ENCODE measurements at places on chromosomes 4 and X. TPM values are rescaled to one million over a fixed set of nuclear protein-coding genes. Genes with fewer than 3 reads are reported as not detected.

GRCh38 chrX:147072747-147073146 lies 258.2 kb upstream of the CXorf51A start:
- no peaks in the 10 kb centered on the region for H3K27me3 ChIP-seq
- H3K4me3 ChIP-seq: no peak overlapping the region
- no peak overlapping the region for H3K27ac ChIP-seq
- DNase-seq: no peak
- no peaks in the 10 kb centered on the region for H3K36me3 ChIP-seq

GRCh38 chr4:26839534-26839951 lies 21.1 kb upstream of the STIM2 start:
- H3K27ac ChIP-seq: no peak overlapping the region
- H3K4me1 ChIP-seq: peaks cover 12% of the 10 kb centered on the region
- H3K36me3 ChIP-seq: no peaks in the 10 kb centered on the region
- no peak overlapping the region for H3K4me3 ChIP-seq
- no peaks in the 10 kb centered on the region for H3K27me3 ChIP-seq

- H3K36me3 ChIP-seq: no peaks in the 10 kb centered on the region
- no peaks in the 10 kb centered on the region for H3K27me3 ChIP-seq
- no peak overlapping the region for H3K27ac ChIP-seq
Observed at GRCh38 chr4:105710678-105711077, 2.1 kb downstream of the GSTCD start.

- no peaks in the 10 kb centered on the region for H3K36me3 ChIP-seq
- no peaks in the 10 kb centered on the region for H3K27me3 ChIP-seq
- DNase-seq: no peak
Observed at GRCh38 chr4:131054489-131055019, 1958.6 kb downstream of the C4orf33 start.

DNA sequence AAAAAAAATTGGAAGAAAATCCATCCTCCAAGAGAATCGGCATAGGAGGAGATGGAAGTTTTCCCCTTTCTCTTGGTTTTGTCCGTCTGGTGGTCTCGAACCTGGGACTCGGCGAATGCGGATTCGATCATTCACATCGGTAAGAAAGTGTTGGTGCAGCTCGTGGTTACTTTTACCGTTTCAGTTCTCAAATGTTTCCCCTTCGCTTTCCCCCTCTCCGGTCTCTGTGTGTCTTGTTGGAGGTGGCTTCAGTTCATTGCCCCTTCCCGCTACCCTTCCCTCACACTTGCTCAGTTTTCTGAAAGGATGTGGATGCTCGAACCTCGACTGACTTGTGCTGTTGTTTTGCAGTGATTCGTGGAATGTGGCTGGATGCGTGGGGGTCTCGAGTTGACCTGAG lies 840 bp downstream of the GRID2 start:
- peaks cover 64% of the 10 kb centered on the region for H3K27me3 ChIP-seq
- peak overlapping the region; percentile 67 for H3K4me3 ChIP-seq
- no peak overlapping the region for H3K27ac ChIP-seq
- H3K4me1 ChIP-seq: peaks cover 29% of the 10 kb centered on the region

DNA sequence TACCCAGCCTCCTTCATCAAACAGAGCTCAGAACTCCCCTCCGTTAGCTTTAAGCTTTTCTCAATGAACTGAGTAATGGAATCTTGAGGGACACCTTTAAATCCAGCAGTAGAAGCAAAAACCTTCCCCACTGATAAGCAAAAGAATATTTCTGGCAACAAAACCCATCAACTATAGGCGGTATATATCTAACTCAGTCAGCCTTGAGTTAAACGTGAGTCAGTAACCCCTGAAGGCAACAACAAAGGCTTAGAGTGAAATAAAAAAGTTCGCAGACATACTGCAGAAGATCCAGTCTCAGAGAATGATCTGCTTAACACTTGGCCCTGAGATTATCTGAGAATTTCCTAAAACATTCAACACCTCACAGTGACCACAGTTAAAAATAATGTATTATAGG lies 77.2 kb downstream of the DMD start:
- no peaks in the 10 kb centered on the region for H3K27me3 ChIP-seq
- no peak overlapping the region for H3K4me3 ChIP-seq
- no peak overlapping the region for H3K27ac ChIP-seq

- H3K27me3 ChIP-seq: no peaks in the 10 kb centered on the region
- H3K27ac ChIP-seq: peak overlapping the region; percentile 93
- peaks cover 49% of the 10 kb centered on the region for H3K4me1 ChIP-seq
- no peak for DNase-seq
- H3K36me3 ChIP-seq: no peaks in the 10 kb centered on the region
- H3K4me3 ChIP-seq: no peak overlapping the region
Observed at GRCh38 chr4:88297212-88297516, 12.8 kb upstream of the PPM1K start.

DNA sequence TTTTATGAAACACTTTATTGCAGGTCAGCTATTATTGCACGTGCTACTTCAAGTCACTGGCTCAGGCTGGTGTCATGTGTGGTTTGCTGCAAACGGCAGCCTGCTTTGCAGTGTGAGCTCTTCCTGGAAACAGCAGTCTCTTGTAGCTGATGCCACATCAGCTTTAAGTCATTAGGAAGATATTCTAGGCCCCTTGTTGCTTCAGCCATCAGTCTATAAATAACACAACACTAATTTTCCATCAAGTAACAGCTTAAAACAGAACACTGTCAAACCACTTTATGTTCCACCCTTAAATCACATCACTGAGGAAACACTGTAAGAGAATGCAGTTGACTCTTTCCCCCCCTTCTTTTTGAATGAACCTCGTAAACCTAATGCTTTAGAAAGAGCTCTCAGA lies 93.8 kb downstream of the GATB start:
- H3K36me3 ChIP-seq: peaks cover 6% of the 10 kb centered on the region
- no peak overlapping the region for H3K4me3 ChIP-seq
- no peaks in the 10 kb centered on the region for H3K27me3 ChIP-seq
- DNase-seq: no peak
- H3K27ac ChIP-seq: no peak overlapping the region

DNA sequence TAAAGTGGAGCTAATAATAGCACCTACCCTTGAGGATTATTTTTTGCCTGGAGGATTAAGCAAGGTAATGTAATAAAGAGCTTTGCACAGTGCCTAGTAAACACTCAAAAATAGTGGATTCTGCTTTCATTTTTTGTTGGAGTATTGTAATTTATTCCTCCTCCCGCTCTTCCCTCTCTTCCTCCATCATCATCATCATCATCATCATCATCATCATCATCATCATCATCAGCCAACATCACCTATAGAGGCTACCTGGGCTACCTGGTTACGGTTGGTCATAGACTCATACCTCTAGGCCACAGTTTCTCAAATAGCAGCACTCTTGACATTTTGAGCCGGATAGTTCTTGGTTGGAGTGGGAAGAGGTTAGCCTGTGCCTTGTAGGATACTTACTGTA lies 126.9 kb upstream of the TEX13A start:
- H3K27me3 ChIP-seq: no peaks in the 10 kb centered on the region
- no peak for DNase-seq
- no peak overlapping the region for H3K4me3 ChIP-seq
- no peak overlapping the region for H3K27ac ChIP-seq

GRCh38 chr4:17958181-17958580 lies 63.4 kb downstream of the LCORL start:
- no peak for DNase-seq
- no peaks in the 10 kb centered on the region for H3K27me3 ChIP-seq
- H3K4me1 ChIP-seq: no peaks in the 10 kb centered on the region
- H3K4me3 ChIP-seq: no peak overlapping the region
- no peak overlapping the region for H3K27ac ChIP-seq

- DNase-seq: no peak
- H3K27ac ChIP-seq: peak overlapping the region; percentile 90
- peaks cover 37% of the 10 kb centered on the region for H3K4me1 ChIP-seq
- peak overlapping the region; percentile 73 for H3K4me3 ChIP-seq
- H3K27me3 ChIP-seq: no peaks in the 10 kb centered on the region
Observed at GRCh38 chr4:87392183-87392582, 1.2 kb upstream of the HSD17B11 start.

DNA sequence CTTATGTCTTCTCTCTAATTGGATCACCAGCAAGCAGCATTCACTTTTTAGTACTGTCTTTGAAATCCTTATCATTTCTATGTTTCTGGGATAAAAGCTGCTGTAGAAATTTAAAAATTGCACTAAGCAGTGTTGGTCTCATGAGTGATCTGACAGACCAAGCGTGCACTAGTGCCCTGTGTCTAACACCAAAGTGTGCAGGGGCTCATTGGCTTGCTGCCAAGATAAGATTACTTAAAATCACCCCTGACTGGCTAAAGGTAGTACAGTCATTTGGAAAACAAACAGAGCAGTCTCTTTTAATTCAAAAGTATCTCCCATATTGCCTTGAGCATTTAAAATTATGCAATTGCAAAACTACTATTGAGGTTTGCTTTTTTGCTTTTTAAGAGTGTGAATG lies 304.6 kb downstream of the ARAP2 start:
- no peaks in the 10 kb centered on the region for H3K27me3 ChIP-seq
- no peak for DNase-seq
- no peak overlapping the region for H3K4me3 ChIP-seq
- H3K27ac ChIP-seq: no peak overlapping the region

- H3K4me1 ChIP-seq: no peaks in the 10 kb centered on the region
- no peak overlapping the region for H3K27ac ChIP-seq
- H3K36me3 ChIP-seq: no peaks in the 10 kb centered on the region
Observed at GRCh38 chrX:96776966-96777365, 92.3 kb downstream of the DIAPH2 start.

DNA sequence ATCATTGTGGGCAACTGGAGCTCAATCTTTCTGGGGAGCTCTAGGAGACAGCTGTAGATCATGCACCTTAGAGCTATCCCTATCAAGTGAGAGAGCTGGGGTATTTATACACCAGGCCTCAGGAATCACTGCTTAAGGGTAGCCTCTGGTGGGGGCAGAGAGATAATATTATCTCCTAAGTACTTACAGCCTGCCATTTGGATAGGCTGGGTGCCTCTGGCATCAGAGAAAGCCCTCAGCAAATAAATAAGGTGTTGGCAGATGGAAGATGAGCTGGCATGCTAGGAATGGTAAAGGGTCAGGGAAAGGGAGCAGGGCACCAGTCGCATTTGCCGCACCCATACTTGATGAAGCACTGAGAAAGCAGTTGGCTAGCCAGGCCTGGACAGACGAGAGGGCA lies 75.9 kb downstream of the HCCS start:
- H3K4me1 ChIP-seq: no peaks in the 10 kb centered on the region
- no peaks in the 10 kb centered on the region for H3K36me3 ChIP-seq
- no peak overlapping the region for H3K27ac ChIP-seq
- no peak for DNase-seq
- H3K4me3 ChIP-seq: no peak overlapping the region
- no peaks in the 10 kb centered on the region for H3K27me3 ChIP-seq

DNA sequence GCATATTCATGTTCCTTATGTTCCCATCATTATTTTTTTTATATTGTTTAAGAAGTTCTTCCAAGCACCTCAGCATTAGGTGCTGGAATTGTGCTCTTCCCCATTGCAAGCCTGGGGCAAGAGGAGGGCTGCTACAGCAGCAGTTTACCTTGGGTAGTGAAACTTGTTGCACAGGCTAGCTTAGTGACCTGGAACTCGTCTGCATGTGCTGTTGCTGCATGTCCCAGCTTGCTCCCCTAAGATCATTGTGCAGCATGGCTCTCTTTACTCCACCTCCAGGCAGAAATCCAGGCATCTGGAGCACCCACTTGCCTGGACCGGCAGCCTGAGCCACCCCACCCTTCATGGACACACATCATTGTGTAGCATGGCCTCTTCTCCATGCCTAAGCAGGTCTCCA lies 776.0 kb downstream of the GLUD2 start:
- H3K27me3 ChIP-seq: no peaks in the 10 kb centered on the region
- H3K27ac ChIP-seq: no peak overlapping the region
- no peak overlapping the region for H3K4me3 ChIP-seq
- H3K4me1 ChIP-seq: no peaks in the 10 kb centered on the region
- DNase-seq: no peak
- no peaks in the 10 kb centered on the region for H3K36me3 ChIP-seq

DNA sequence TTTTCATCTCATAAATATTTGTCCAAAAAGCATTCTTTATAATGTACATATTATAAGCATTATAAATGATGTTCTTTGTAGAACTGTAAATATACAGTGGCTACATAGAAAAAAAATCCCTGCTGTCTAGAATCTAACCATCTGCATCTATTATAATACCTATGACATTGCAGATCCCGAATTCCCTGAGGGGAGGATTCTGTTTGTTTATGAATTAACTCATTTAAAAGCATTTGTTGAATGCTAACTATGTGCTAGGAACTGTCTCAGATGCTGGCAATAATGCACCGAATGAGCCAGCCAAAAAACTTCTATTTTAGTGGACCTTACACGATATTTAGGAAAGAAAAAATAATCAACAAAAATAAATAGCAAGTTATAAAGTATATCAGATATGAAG lies 189.6 kb downstream of the PACRGL start:
- no peaks in the 10 kb centered on the region for H3K27me3 ChIP-seq
- no peak overlapping the region for H3K4me3 ChIP-seq
- no peaks in the 10 kb centered on the region for H3K4me1 ChIP-seq

- no peaks in the 10 kb centered on the region for H3K36me3 ChIP-seq
- no peak within 1 kb of the TSS for H3K4me3 ChIP-seq
- H3K27ac ChIP-seq: no peak within 1 kb of the TSS
- no peaks in the 10 kb centered on the region for H3K4me1 ChIP-seq
- no peaks in the 10 kb centered on the region for H3K27me3 ChIP-seq
Observed at GRCh38 chrX:100874325-100874724, at the start of gene NOX1. TSS of gene NOX1 (minus strand) at chrX:100874359. CDS start at chrX:100874139, 220 bp downstream.

DNA sequence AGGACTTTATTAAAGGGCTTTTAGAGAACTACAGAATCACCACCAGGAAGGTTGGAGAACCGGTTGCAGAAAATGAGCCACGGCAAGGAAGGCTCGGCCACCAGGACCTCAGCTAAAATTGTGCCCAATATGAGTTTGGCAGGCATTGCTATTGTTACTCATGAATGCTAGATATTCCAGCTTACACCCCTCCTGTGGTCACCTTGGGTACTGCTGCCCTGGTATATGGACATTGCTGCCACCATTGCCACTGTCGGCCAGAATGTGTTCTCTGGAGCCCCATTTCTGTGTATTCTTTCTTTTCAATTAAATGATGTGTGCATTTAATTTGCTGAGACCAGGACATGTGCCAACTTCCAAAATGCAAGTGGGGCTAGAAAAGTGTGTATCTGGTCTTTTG lies 626.7 kb upstream of the BOD1L1 start:
- H3K36me3 ChIP-seq: no peaks in the 10 kb centered on the region
- no peaks in the 10 kb centered on the region for H3K27me3 ChIP-seq
- peak; percentile 19 for DNase-seq
- no peak overlapping the region for H3K4me3 ChIP-seq
- H3K4me1 ChIP-seq: no peaks in the 10 kb centered on the region

- peaks cover 7% of the 10 kb centered on the region for H3K4me1 ChIP-seq
- H3K4me3 ChIP-seq: no peak overlapping the region
Observed at GRCh38 chrX:68717196-68717595, 69.7 kb downstream of the STARD8 start.

GRCh38 chr4:147513091-147513490 lies 32.2 kb downstream of the EDNRA start:
- no peak overlapping the region for H3K4me3 ChIP-seq
- DNase-seq: no peak
- no peak overlapping the region for H3K27ac ChIP-seq
- peaks cover 34% of the 10 kb centered on the region for H3K4me1 ChIP-seq
- no peaks in the 10 kb centered on the region for H3K27me3 ChIP-seq

- H3K4me1 ChIP-seq: peaks cover 9% of the 10 kb centered on the region
- no peak overlapping the region for H3K27ac ChIP-seq
- no peaks in the 10 kb centered on the region for H3K27me3 ChIP-seq
- DNase-seq: no peak
- H3K36me3 ChIP-seq: no peaks in the 10 kb centered on the region
Observed at GRCh38 chrX:119602701-119603255, 3.4 kb downstream of the NKRF start.

Gene SLC6A8
- 229 TPM for total RNA-seq

Gene FAM47E
- 3.0 TPM for total RNA-seq

Gene TLR6
- total RNA-seq: 0.71 TPM

Gene CITED1
- not detected for total RNA-seq

Gene H2BW2
- not detected for total RNA-seq

Gene FGFBP1
- total RNA-seq: not detected

Gene ANKRD17
- total RNA-seq: 54.1 TPM

Gene SRPK3
- total RNA-seq: 52.8 TPM

All from left ventricle myocardium inferior (tissue), 1 donor.